ENCODE measurements at places on chromosomes 4 and X. TPM values are rescaled to one million over a fixed set of nuclear protein-coding genes. Genes with fewer than 3 reads are reported as not detected.

DNA sequence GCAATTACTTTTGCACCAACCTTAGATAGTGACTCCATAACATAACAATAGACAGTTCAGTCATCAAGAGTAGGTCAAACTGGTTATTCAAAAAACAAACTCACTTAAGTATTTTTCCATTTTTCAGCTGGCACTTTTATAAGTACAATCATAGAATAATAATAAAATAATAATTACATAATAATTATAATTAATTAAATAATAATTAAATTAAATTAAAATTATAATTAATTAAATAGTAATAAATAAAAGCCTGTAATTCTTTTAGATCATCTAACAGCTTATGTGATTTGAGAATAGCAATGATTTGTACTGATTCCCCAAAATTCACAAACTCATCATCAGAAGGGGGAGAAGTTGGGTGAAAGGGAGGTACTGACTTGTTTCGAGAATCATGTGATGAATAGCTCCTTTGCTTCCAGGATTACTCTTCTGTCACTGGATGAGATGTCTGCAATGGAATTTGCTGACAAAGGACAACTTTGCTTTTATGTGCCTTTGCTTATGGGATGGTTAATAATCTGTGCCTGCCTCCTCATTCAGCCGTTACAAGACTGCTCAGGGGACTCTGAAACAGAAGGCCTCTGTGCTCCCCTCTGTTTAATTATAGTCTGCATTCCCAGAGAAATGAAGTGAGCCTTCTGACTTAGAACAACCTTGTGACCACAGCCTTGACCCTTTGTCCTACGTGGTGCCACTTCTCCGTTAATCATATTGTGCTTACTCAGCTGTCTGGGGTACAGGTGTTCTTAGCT is 104.8 kb upstream of the ENPEP start:
- H3K4me1 ChIP-seq, result no peaks in the 10 kb centered on the region
- DNase-seq, result no peak
- H3K27ac ChIP-seq, result no peak overlapping the region
- H3K36me3 ChIP-seq, result no peaks in the 10 kb centered on the region
- H3K27me3 ChIP-seq, result no peaks in the 10 kb centered on the region

DNA sequence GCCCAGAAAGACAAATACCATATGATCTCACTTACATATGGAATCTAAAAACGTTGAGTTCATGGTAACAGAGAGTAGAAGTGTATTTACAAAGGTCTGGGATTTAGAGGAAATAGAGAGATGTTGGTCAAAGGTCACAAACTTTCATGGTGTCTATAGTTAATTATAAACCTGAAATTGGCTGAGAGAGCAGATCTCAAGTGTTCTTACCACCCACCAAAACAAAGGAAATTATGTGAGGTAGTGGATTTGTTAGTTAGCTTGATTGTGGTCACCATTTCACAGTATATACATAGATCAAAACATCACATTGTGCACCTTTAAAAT is 186.8 kb downstream of the NWD2 start:
- no peaks in the 10 kb centered on the region for H3K36me3 ChIP-seq
- DNase-seq, result no peak
- no peaks in the 10 kb centered on the region for H3K27me3 ChIP-seq
- no peak overlapping the region for H3K4me3 ChIP-seq
- H3K27ac ChIP-seq, result no peak overlapping the region
- no peaks in the 10 kb centered on the region for H3K4me1 ChIP-seq

GRCh38 chr4:64882311-64883086 is 473.2 kb upstream of the TECRL start:
- DNase-seq, result no peak
- no peak overlapping the region for H3K4me3 ChIP-seq
- no peaks in the 10 kb centered on the region for H3K27me3 ChIP-seq
- no peaks in the 10 kb centered on the region for H3K4me1 ChIP-seq
- H3K27ac ChIP-seq, result no peak overlapping the region

DNA sequence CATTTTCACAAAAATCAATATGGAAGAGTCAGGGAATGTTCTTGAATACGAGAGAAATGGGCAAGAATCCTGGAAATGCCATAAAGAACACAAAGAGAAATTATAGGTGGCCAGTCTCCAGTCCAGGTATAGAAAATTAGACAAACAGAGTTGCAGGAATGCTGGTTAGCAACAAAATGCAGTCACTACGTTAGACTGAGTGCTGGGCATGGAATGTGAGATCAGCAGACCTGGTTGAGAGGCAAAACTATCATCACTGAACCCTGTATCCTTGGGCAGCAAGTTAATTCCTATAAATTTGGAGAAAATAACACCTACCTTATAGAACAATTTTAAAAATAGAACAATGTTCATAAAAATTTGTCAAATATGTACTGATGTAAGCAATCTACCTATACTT is 417.4 kb downstream of the INPP4B start:
- H3K36me3 ChIP-seq, result no peaks in the 10 kb centered on the region
- no peak overlapping the region for H3K4me3 ChIP-seq
- no peaks in the 10 kb centered on the region for H3K27me3 ChIP-seq
- H3K27ac ChIP-seq, result no peak overlapping the region

DNA sequence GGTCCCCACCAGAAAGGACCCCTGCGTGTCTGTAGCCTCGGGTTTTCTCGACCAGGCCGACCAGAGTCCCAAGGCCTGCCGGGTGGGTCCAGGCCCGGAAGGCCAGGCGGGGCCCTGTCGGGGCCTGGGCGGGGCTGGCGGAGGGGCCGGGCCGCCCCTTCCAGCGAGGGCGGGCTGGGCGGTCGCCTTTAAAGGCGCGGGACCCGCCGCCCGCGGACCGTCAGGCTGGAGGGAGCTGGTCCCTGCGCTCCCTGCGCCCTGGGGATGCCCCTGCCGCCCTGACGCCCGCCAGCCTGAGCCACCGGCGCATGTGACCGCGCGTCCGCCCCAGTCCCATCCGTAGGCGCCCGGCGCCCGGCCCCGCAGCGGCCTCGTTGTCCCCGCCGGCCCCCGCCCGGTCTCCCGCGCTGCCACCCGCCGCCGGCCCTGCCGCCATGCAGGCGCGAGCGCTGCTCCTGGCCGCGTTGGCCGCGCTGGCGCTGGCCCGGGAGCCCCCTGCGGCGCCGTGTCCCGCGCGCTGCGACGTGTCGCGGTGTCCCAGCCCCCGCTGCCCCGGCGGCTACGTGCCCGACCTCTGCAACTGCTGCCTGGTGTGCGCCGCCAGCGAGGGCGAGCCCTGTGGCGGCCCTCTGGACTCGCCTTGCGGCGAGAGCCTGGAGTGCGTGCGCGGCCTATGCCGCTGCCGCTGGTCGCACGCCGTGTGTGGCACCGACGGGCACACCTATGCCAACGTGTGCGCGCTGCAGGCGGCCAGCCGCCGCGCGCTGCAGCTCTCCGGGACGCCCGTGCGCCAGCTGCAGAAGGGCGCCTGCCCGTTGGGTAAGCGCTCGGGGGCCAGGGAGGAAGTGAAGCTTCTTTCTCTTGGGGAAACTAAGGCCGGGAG is at the start of gene HTRA3:
Gene HTRA3, plus strand, starts transcription at position 220 of the 883 bp plus-strand sequence. Its CDS starts 215 bp downstream, at position 435.
- H3K4me1 ChIP-seq, result no peaks in the 10 kb centered on the region
- no peaks in the 10 kb centered on the region for H3K27me3 ChIP-seq
- DNase-seq, result no peak

DNA sequence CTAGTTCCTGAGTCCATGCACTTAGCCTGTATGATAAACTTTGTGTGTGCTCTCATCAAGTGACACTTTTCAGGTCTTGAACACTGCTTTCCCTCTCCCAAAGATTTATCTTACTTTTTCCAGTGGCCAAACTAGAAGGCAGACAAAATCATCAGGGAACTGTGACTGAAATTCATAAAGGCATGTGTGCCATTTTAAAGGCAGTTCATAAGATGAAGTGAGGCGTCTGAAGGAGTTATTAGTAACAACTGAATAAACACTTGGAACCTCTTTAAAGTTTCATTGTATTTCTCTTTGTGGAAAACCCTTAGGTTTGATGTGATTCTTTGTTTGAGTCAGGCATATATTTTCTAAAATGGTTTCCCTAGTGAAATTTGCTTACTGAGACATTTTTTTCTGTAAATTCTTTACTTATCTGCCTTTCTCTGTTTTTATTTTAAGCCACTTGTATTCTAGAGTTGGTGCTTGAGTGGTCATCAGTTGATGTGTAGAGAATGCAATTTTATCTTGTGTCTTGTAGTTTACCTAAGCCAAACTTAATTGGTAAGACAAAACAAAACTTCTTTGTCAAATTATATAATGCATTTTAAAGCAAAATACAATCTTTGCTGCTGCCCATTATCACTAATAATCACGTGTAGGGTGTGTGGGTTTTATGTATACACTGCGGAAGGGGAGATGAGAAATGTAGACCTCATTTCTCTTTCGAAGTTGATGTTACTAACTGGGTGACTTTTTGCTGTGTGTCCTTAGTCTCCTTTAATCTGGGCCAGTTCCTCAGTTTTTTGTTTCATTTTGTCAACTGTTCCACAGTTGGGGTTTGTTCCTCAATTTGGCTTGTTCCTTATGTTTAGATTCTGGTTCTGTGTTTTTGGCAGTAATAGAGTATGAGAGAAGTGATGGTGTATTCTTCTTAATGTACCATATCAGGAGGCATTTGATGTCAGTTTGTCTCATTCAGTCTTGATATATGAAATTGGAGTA is 56.8 kb downstream of the RBPJ start:
- DNase-seq, result no peak
- H3K36me3 ChIP-seq, result no peaks in the 10 kb centered on the region
- H3K27ac ChIP-seq, result no peak overlapping the region
- peaks cover 25% of the 10 kb centered on the region for H3K4me1 ChIP-seq
- H3K27me3 ChIP-seq, result no peaks in the 10 kb centered on the region
- H3K4me3 ChIP-seq, result no peak overlapping the region

- H3K4me1 ChIP-seq, result no peaks in the 10 kb centered on the region
- DNase-seq, result no peak
- no peak overlapping the region for H3K4me3 ChIP-seq
- H3K27ac ChIP-seq, result no peak overlapping the region
- no peaks in the 10 kb centered on the region for H3K36me3 ChIP-seq
These were observed 40.3 kb downstream of the PPP3CA start for GRCh38 chr4:101306764-101307615.

DNA sequence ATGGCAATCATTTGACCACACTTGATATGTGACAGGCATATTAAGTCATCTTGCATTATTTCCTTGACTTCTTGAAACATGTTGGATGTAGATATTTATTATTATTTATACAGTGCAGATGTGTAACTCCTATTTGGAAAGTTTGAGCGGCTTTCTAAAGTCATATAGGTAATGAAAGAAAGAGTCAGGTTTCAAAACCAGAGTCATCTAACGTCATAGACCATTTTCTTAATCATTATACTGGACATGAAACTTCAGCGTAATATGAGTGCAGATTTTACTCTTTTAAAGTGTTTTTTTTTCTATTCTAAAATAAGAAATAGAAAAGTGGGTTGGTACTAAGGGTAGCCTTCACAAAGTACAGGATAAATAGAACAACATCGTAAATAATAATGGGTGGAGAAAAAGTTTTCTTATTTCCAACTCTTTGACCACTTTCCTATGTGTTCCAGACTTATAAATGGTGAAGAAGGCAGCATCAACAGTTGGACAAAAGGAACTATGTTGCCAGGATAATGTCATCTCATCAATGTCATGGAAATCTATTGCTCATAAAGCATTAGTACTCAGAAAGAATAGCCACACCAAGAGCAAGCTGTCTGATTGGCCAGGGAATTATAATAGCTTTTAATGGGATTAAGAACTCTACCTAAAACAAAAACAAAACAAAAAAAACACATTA is 108.0 kb upstream of the PCDH18 start:
- no peaks in the 10 kb centered on the region for H3K27me3 ChIP-seq
- no peaks in the 10 kb centered on the region for H3K4me1 ChIP-seq
- no peaks in the 10 kb centered on the region for H3K36me3 ChIP-seq

DNA sequence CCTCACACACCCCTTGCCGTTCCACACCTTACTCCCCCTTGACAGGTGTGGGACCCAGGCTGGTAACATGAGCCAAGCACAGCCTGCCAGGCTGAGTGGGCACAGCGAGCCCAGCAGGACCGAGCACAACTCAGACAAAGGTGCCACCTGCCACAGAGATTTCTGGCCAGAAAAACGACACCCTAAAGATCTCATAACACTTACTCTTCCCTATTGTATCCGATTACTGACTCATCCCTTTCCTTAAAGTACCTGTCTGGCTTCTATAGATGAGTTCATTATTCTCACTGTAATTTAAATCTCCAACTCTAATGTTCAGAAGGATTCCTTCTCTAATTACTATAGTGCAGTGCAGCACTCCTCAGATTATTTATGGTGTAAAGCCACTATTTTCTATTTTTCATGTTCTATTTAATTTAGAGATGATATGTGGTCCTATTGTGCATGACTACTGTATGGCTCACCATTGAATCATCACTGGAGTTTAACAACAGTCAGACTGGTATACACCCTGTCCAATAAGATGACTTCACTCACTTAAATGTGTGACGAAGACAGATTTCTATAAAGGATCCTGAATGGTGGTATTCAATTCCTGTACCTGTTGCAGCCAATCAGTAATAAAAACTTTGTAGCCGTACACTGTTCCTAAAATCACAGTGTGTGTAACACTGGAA is 7.6 kb upstream of the SYTL5 start:
- DNase-seq, result no peak
- H3K27me3 ChIP-seq, result no peaks in the 10 kb centered on the region
- H3K4me1 ChIP-seq, result no peaks in the 10 kb centered on the region

- no peak overlapping the region for H3K4me3 ChIP-seq
- H3K4me1 ChIP-seq, result no peaks in the 10 kb centered on the region
- DNase-seq, result no peak
- no peak overlapping the region for H3K27ac ChIP-seq
- H3K27me3 ChIP-seq, result no peaks in the 10 kb centered on the region
These were observed 2233.9 kb upstream of the TENM3 start for GRCh38 chr4:180009316-180009715.

DNA sequence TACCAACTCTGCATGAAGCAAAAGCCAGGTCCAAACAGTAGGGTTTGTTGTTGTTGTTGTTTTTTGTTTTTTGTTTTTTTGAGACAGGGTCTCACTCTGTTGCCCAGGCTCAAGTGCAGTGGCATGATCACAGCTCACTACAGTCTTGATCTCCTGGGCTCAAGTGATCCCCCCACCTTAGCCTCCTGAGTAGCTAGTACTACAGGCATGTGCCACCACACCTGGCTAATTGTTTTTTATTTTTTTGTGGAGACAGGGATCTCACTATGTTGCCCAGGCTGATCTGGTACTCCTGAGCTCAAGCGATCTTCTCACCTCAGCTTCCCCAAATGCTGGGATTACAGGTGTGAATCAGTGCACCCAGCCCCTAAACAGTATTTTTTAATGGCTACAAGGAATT is 6.2 kb downstream of the S100P start:
- H3K27ac ChIP-seq, result peak overlapping the region; percentile 39
- no peak overlapping the region for H3K4me3 ChIP-seq
- no peaks in the 10 kb centered on the region for H3K27me3 ChIP-seq
- peaks cover 49% of the 10 kb centered on the region for H3K4me1 ChIP-seq
- DNase-seq, result no peak

- no peak for DNase-seq
- no peaks in the 10 kb centered on the region for H3K4me1 ChIP-seq
- no peak overlapping the region for H3K27ac ChIP-seq
- H3K36me3 ChIP-seq, result no peaks in the 10 kb centered on the region
These were observed 2020.0 kb upstream of the ADGRL3 start for GRCh38 chr4:59180161-59180560.

- H3K36me3 ChIP-seq, result no peaks in the 10 kb centered on the region
- no peaks in the 10 kb centered on the region for H3K27me3 ChIP-seq
- no peak for DNase-seq
- H3K27ac ChIP-seq, result no peak overlapping the region
These were observed 506.0 kb upstream of the FAM241A start for GRCh38 chr4:111639120-111639690.

The HPGD gene
- total RNA-seq, result 2.5 TPM

The NAP1L5 gene
- 2.2 TPM for total RNA-seq

The AMTN gene
- total RNA-seq, result not detected

The IGSF1 gene
- not detected for total RNA-seq

The MSANTD1 gene
- 2.6 TPM for total RNA-seq

The TEX13D gene
- not detected for total RNA-seq
